Stimulated activated CD4-positive, alpha-beta T cell treated with anti-CD3 and anti-CD28 coated beads, Interleukin-15, amount 100 ng/mL, for 1 hour (primary cell): ENCODE measurements at places on chromosomes 5 and 9.

DNA sequence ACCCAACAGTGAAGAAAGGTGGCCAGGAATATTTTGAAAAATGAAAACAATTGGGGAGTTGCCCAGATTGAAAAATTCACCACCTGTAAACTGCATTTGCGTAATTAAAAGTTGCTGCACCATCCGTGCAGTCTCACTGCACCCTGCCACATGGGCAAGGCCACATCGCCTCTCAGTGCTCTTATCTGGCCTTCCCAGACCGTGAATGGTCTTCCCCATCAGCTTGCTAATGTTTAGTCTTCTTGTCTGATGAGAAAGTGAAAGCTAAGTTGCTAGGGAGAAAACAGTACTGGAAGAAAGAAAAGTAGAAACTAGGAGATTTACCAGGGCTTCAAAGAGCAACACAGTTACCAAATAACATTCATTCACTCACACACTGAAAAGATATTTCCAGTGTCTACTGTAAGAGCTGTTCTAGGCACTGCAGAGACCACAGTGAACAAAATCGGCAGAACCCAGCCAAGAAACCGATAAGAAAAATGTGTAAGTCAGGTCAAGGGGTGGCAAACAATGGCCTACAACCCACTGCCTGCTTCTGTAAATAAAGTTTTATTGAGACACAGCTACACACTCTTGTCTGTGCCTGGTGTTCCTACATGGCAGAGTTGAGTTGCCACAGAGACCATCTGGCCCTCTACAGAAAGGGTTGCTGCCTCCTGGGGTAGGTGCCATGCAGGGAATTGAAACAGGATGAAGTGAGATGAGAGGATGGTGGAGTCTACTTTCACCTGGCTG lies 51.2 kb upstream of the CTSL start:
- no peak for DNase-seq

DNA sequence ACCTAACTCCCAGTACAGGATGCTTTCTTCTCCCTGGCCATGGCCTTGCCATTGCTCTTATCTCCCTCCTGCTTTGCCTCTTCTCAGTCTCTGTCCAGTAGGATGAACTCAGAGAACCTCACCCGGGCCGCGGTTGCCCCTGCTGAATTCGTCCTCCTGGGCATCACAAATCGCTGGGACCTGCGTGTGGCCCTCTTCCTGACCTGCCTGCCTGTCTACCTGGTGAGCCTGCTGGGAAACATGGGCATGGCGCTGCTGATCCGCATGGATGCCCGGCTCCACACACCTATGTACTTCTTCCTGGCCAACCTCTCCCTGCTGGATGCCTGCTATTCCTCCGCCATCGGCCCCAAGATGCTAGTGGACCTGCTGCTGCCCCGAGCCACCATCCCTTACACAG lies at the start of gene OR5C1:
Gene OR5C1, plus strand, starts transcription at position 103 of the 400 bp plus-strand sequence. Its CDS starts 0 bp downstream, at position 103.
- no peak for DNase-seq

GRCh38 chr5:130112246-130112645 lies 208.0 kb downstream of the CHSY3 start:
- no peak for DNase-seq

DNA sequence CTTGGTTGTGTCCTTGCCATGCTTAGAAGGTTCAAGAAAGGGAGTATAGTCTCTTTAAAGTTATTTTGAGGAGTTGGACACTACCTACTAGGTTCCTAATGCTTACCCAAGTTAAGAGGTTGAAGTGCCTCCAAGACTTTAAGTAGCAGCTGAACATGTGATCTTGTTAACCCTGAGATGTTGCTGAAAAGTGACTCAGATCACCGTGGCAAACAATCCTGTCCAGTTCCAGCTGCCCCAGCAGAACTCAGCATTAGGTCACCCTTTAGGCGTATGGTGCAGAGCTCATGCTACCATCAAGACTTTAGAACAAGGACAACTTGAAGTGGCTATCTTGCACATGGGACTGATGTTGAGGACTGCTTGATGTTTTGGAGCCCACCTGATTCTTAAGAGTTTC lies 22.5 kb downstream of the ZNF462 start:
- no peak for DNase-seq

- DNase-seq: no peak
These were observed 408.7 kb upstream of the PIK3R1 start for GRCh38 chr5:67806654-67807438.

DNA sequence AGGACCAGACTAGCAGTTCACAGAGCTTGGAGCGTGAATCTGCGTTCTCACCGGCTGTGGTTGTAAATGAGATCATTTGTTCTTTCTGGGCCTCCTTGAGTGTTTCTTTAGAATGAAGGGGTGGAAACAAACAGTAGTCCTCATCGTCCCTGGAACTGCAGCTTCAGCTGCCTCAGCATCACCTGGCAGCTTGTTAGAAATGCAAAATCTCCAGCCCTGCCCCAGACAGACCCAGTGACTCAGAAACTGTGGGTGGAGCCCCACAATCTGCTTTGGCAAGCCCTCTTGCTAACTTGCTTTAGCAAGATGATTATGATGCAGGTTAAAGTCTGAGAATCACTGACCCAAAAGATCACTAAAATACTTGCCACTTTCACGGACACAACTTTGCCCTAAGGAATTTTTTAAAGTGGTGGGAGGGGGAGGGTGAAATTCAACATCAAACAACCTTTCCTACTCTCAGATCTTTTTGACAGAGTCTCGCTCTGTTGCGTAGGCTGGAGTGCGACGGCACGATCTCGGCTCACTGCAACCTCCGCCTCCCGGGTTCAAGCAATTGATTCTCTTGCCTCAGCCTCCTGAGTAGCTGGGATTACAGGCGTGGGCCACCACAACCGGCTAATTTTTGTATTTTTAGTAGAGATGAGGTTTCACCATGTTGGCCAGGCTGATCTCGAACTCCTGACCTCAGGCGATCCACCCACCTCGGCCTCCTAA lies 86.0 kb downstream of the BRINP1 start:
- no peak for DNase-seq

GRCh38 chr9:134560206-134560605 lies 81.4 kb upstream of the COL5A1 start:
- DNase-seq: no peak

GRCh38 chr9:3004572-3004971 lies 160.7 kb upstream of the PUM3 start:
- DNase-seq: no peak

DNA sequence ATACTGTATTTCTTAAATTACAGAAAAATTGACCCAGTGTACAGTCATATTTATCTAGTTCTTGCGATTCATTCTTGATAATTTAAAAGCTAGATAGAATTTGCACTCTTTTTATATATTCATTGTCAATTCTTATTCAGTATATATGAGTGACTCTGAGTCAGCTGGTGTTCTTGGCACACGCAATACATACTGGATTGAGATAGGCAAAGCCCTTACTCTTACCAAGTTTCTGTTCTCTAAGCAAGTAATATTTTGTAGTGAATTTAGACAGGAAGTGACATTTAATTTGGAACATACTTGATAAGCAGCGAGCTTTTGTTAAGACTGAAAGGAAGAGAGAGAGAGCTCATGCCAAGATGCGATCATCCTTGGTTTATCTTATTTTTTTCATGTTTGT lies 57.7 kb downstream of the GPBP1 start:
- DNase-seq: no peak

- no peak for DNase-seq
These were observed 126.7 kb upstream of the ZNF608 start for GRCh38 chr5:124873188-124873587.
